ENCODE measurements at places on chromosomes 1 and 21. TPM values are rescaled to one million over a fixed set of nuclear protein-coding genes. Genes with fewer than 3 reads are reported as not detected.

GRCh38 chr1:109756848-109757521, 6.7 kb downstream of the EPS8L3 start:
- DNase-seq: no peak

DNA sequence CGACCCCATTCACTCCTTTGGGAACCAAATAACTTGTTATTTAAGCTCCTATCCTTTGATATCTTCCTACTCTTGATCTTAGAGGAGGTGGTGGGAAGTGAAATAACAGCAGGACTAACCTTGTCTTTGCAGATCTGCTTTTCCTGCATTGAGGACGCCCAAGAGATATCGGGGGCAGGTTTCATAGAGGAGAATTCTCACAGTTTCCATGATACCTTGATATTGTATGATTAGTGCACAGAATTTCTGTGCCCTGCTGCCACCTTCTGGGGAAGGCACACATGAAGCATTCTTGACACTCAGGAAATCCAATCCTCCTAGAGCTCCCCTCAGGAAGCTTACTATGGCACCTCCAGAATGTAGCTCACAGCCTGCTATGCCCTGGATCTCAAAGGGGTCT, 1.6 kb downstream of the CD1B start:
- no peak for DNase-seq

DNA sequence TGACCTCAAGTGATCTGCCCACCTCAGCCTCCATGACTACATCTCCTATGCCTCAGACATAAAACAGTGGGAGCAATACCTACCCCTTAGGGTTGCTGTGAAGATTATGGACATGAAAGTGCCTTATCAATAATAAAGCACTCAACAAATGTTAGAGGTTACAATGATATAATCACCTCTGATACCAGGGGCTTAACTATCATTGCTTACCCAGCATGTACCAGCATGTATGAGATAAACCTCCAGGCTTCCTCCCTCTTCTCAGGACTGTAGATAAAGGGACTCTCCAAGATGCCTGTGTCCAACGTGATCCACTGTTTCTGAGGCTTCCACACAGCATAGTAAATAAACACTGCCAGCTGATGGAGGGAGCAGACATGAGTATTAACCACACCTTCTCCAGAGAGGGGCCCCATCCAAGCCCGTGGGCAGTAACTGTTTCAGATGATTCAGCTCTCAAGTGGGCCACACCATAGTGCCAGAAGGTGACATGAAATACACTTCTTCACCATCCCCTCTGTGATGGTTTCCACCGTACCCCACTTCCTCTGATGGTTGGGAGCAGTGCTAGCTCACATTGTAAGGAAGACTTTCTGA, 26.2 kb downstream of the RHBDL2 start:
- no peak for DNase-seq

DNA sequence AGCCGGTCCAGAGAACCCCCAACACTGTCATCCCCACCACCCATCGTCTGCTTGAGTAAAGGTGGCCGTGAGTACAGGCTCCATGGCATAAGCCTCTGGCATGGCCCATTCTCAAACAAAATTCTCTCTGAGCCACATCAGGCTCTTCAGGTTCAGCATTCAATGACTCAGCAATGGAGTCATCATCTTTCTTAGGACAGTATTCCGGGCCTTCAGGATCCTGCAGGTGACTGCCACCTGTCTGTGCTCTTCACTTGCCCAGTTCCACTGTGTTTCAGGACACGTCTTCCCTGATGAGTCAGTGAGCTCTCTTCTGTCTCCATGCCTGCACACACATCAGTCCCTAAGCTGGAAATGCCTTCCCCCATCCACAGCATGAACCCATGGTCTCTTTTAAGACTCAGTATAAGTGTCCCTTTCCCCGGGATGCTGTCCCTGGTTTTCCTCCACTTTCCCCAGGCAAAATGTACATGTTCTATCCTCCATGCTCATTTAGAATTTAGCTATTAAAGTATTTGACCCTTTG, 81.1 kb upstream of the FGGY start:
- DNase-seq: no peak

- DNase-seq: no peak
Measured at GRCh38 chr1:246629030-246629429, 62.8 kb downstream of the CNST start.

GRCh38 chr1:232339073-232339472, 290.9 kb downstream of the SIPA1L2 start:
- no peak for DNase-seq

DNA sequence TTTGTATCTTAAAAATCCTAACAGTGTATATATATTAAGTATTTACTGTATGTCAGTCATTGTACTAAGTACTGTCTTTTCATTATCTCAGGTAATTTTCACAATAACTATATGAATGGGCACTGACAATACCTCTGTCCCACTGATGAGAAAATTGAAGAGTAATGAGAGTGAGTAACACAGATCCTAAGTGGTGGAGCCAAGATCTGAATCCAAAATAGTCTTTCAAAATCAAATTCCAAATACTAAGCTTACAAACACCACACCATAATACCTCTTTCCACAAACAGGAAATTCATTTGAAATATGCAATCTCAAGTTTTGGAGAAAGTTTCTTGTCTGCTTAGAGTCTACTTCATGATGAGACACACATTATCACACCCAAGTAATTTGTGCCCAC, 105.9 kb upstream of the EDEM3 start:
- no peak for DNase-seq

GRCh38 chr1:55981010-55981650, 598.2 kb downstream of the PLPP3 start:
- DNase-seq: no peak

GRCh38 chr21:34604556-34604955, 10.4 kb downstream of the RCAN1 start:
- DNase-seq: no peak

DNA sequence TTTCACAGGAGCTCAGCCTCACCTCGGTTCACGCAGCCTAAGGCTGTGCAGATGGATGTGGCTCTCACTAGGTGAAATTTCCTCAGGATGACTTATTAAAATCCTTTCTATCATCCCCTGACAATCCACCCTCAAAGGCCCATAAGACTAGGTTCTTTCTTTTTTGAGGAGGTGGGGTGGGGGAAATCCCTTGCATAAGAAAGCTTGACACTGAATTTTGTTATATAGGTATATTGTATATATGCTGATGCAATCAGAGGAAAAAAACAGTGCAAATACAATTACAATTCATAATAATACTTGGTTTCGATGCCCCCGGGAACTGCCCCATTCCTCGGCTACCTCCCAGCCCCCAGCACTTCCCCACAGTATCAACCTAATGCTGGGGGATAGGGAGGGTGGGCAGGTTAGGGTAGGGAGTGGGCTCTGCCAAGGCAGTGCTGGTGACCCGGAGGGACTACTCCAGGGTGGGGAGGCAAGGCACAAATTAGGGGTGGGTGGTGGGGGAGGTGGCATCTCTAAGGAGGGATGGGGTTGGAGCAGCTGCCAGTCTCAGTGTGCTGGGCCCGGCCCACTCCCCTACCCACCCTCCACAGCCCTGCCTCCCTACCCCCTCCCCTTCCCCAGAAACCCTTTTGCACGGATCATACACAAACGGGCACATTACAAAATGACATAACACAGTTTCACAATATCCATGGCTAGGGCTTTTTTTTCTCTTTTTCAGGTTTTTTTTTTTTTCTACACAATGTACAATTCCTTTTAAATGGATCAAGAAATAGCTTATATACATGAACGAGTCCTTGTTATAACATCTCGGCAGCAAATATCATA, 30.9 kb downstream of the SLC27A3 start:
- no peak for DNase-seq

DNA sequence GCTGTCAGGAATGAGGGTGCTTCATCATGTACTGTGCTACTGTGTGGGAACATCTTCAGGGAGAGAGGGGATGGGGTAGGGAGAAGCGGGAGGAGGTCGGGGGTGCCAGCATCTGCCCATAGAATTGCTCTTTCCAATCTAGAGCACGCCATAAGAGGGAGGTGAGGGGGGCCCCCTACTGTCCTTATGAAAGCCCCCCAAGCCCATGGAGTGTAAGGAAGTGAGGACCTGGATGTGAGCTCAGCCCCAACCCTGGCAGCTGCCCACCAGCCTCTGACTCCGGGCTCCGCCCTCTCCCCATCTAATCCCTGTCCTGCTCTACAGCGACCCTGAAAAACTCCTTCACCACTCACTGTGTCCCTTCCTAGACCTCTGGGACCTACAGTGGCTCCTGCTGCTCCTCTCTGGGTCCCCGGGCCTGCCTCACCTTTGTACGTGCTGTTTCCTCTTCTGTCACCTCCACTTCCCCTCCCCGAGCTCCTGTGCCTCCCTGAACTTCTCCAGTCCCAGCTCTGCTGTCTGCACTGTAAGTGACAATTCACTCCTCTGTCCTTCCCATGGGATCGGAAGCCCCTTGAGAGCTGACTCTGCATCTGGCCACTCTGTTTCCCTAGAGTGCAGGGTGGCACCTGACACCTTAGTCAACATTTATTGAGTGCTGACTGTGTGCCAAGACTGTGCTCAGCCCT, 269.4 kb downstream of the PTPRU start:
- no peak for DNase-seq

GRCh38 chr1:42971841-42972291, 13.2 kb upstream of the SLC2A1 start:
- DNase-seq: no peak

DNA sequence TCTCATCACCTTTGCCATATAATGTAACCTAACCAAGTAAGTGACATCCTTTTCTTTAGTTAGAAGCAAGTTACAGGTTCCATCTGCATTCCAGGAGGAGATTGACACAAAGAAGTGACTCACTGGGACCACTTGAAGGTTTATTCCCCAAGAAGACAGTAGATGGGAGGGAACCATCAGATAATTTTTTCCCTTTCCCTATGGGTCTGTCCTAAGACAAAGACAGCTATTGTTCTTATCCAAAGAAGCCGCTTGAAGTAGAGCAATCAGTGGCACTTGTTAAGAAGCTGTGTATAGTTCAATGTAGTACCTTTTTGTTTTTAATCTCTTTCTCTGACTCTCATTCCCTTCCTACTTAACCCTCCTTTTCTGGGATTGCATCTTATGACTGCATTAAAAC, 139.9 kb upstream of the B3GALT2 start:
- no peak for DNase-seq

DNA sequence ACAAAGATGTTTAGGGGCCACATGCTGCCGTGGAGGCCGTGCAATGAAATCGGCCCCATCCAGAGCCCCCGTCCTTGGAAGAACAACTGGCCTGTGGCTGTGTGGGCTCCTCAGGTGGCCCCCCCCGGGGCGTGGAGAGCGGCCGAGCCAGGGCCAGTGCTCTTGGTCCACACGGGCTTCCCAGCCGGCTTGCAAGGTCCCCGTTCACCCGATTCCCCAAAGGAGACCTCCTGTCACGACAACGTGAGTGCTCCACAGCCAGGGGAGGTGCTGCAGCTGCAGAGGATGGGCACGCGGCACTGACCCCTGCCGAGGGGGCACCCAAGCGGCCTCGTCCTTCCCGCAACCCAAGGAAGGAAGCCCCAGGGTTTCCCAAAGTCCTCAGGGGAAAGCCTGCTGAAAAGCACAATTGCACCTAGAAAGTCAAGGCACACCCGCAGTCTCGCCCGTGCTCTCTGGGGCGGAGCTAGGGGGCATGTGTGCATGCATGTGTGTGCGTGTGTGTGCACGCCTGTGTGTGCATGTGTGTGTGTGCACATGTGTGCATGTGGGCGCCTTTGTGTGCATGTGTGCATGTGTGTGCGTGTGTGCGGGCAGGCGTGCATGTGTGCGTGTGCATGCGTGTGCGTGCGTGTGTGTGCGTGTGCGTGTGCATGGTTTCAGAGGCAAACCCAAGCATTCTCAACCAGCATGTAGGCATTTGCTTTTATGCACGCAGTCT, 48.2 kb downstream of the SLX9 start:
- DNase-seq: peak; percentile 46

GRCh38 chr1:117707371-117707770, 101.5 kb downstream of the TENT5C start:
- DNase-seq: no peak

GRCh38 chr1:222522105-222522915, 25.6 kb downstream of the HHIPL2 start:
- DNase-seq: no peak

GRCh38 chr1:225825607-225826007, 15.7 kb downstream of the EPHX1 start:
- DNase-seq: no peak

GRCh38 chr21:42094811-42095210, 23.7 kb downstream of the UMODL1 start:
- no peak for DNase-seq

DNA sequence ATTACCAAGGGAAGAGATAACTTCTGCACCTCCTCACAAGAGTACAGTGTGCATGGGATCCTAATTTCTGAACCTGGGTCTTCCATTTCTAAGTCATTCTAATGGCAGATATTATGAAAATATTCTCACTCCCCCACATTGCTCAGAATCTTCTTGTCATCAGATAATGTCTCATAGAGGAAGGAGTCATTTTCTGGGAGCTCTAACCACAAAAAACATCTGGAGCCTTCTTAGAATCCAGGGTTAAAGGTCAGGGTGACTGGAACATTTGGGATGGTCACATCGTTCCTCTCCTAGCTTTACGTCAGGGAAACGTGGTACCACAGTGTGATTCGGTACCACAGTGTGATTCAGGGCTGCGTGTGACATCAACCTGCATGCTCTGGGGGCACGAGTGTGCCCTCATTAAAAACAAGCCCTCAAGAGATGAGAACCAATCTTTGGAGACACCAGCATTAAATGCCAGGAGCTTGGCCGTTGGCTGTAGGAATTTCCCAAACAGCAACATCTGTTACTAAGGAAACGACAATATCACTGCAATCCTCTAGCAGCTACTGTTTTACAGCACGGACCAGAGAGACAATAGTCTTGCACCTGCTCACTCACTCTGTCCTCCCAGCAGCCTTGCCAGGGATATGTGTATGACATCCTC, 179.1 kb downstream of the PSMG1 start:
- no peak for DNase-seq

DNA sequence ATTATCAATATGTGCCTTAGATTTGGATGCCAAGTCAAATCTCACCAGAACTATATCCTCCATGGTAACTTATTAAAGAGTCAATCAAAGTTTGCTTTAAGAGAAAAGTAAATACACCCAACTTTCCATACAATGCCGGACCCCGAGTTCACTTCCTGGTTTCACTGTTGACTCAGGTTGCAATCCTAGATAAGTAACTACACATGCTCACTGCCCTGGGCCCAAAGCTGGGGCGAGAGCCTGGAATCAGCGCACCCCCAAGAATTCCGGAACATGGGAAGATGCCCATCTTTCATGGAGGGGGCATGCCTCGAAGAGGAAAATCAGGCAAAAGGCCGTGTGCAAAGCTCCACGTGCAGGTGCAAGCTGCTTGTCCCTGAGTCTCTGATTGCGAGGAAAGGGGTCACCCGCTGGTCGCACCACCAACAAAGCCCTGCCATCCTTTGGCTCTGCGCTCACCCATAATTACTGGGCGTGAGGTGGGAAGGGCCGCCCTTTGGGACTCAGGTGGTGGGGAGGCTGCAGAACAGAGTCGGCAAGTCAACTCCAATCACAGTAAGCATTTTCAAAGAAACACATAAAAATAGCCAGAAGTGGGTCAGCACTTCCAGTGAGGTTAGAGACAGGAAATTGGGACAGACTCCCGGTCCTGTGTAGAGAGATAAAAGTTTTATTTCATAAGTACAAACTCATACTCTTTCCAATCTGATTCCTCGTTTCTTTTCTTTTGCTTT, 167.7 kb downstream of the TOMM20 start:
- no peak for DNase-seq

- DNase-seq: no peak
Measured at GRCh38 chr1:33151116-33151515, 30.7 kb downstream of the TRIM62 start.

TMPRSS3 gene
- polyA plus RNA-seq: 6.7 TPM

SLAMF1 gene
- polyA plus RNA-seq: 0.38 TPM

Data from pancreas (tissue), 10 donors.